Neural crest cell (in vitro differentiated cells): ENCODE measurements at places on chromosomes 7 and 10. TPM values are rescaled to one million over a fixed set of nuclear protein-coding genes. Genes with fewer than 3 reads are reported as not detected.

MMRN2 gene
- 0.27 and 0.40 TPM in 2 replicates for total RNA-seq

DYNC1I1 gene
- 0.71 and 0.79 TPM in 2 replicates for total RNA-seq

- no peak for DNase-seq
These were observed 61.3 kb downstream of the KAT6B start for GRCh38 chr10:74887614-74888284.

UTF1 gene
- not detected in 2 replicates for total RNA-seq

PRLHR gene
- total RNA-seq: not detected in 2 replicates

ANK3 gene
- total RNA-seq: 44.6 and 45.2 TPM in 2 replicates
